ENCODE measurements at places on chromosomes 16 and 17.

DNA sequence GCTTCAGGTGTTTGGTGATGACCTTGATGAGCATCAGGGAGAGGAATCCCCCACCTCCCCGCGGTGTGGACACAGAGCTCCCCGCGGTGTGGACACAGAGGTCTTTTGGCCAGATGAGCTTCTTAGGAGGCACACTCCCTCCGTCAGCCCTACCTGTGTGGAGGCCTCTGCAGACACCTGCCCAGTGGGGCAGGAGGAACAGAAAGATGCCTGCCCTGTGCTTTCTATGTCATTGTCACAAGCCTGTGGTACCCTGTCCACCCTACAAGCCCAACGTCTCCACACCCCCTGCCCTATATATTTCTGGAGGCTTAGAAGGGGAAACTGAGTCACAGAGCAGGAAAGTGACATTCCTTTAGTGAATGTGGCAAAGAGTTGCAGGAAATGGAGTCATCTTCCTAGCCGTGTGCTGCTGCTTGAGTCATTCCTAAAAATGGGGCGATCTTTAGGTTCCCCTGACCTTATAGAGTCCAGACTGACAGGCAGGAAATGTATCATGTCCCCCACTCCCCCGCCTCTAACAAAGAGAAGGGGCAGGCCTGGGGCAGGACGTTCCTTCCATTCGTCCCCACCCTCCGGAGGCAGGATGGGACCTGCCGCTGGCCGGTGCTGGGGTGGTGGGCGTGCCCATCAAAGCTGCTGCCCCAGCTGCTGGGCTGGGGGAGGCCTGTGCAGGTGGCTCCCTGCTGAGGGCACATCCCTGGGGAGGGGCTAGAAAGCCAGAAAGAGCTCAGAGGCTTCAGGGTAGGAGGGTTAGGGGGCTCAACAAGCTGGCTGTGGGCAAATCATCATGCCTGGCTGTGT is 1.0 kb upstream of the C16orf74 start:
- DNase-seq: no peak

GRCh38 chr16:84220851-84221250 is 19.0 kb downstream of the KCNG4 start:
- no peak for DNase-seq

- no peak for DNase-seq
Observed at GRCh38 chr17:40431231-40431602, 12.0 kb upstream of the IGFBP4 start.

- DNase-seq: no peak
Observed at GRCh38 chr17:40290629-40291280, 3.1 kb downstream of the CDC6 start.

GRCh38 chr17:47200325-47200664 is 8.9 kb upstream of the MYL4 start:
- no peak for DNase-seq

DNA sequence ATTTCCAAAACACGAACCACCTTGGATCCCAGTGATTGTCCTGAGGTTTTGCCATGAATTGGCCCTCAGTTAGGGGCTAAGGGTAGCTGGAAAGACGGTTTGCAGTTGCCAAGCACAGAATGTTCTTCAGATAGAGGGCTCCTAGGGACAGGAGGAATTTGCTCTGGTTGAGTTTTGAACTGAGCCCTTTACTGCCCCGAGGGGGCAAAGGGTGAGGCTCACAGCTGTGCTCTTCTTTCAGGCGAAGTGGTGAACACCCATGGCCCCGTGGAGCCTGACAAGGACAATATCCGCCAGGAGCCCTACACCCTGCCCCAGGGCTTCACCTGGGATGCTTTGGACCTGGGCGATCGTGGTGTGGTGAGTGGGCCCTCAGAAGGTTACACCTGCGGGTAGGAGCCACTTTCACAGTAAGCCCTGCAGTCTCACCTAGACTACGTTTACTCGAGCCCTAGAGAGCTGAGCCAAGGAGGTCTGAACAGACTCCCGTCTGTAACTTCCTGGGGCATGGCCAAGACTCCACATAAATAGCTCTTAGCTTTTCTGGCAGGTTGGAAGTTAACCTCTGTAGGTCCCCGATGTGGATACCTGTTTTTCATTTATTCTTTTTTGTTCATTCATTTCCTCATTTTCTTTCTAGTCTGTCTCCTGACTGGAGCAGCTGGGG is 32.5 kb downstream of the NMT1 start:
- no peak for DNase-seq

- no peak for DNase-seq
Observed at GRCh38 chr17:77479372-77480198, 338.8 kb downstream of the SEC14L1 start.

DNA sequence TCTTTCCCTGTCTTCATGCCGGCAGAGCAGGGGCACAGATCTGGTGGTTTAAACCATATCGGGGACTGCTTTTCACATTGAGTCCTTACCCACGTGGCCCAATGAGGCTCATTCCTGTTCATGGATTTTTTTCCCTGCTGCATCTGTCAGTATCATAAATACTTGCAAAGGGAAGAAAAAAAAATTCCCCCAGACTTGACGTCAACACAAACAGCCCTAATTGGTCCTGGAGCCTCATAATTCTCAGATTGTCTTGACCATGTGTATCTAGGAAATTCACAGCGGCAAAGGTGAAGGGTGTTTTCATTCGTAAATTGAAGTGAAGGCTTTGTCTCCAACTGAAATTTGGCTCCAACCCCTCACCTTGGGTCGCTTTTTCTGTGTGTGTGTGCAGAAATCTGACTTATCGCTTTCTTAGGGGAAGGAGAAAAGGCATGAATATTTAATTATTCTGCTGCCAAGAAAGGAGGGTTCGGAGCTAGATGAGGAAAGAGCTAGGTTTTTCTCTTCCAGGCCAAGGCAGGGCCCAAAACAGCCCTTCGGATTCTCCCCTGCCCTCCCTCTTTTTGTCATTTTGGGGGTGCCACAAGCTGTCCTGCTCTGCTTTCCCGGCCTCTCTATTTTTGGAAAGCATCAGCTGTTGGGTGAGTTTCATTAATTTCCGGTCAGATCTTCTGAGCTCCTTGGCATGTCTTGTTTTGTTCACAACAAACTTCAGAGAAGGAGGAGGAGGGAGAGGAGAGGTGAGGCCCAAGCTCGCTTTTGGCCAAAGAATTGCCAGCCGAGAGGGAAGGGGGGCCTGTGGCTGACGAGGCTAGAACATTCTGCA is 17.8 kb upstream of the CIBAR2 start:
- no peak for DNase-seq

GRCh38 chr17:19372439-19372838 is 5.9 kb upstream of the MAPK7 start:
- DNase-seq: no peak

DNA sequence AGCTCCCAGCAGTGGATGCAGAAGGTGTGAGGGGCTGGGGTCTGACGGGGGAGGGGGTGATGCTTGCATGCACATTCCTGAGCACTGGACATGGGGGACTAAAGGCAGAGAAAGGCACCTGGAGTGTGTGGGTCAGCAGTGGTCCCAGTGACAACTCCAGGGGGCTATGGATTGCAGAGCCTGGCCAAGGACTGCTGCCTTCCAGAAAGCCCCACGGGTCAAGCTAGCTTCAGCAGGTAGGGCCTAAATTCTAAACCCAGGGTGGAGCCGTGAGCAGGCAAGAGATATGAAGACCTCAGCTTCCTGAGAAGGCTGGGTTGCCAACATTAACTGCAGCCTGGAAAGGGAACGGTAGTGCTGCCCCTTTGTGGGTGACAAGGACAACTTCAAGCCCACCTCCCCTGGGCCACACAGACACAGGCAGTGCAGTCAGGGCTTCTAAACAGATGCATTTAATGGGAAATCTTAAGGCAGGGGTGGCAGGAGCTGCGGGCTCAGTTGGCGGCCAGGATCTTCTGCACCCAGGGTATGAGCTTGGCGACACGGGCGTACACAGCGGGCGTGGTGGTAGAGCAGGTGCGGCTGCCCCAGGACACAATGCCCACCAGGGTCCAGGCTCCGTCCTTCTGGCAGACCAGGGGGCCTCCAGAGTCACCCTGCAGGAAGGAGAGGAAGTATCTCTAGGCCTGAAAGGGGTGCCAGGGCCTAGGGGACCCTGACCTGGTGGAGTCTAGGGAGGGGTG is 3.1 kb downstream of the CTRB2 start:
- DNase-seq: no peak

DNA sequence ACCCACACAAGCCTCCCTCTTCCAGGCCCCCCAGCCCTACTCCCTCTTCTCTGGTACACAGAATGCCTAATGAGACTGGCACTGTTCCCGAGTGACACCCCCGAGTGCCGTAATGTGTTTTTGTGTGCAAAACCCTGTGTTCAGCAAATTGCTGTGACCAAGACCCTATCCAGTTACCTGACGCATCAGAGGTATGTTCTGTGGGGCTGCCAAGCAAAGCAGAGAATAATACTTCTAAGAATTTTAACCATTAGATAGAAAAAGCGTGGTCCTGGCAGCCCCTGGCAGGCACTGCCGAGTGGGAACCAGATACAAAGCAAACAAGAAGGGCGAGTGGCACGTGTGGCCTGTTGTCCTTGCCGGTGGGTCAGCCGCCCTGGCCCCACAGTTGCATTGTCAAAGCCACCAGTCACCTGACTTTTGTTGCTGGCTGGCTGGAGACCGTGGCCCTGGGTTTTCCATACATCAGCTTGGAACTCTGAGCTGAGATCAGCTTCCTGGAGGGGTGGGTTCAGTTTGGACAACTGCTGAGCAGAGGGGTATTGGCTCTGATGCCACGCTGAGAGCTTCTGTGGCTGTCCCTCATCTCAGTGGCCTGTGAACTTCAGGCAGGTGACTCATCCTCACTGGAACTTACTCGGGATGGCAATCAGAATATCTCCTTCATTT is 69.1 kb upstream of the BRD7 start:
- DNase-seq: no peak

DNA sequence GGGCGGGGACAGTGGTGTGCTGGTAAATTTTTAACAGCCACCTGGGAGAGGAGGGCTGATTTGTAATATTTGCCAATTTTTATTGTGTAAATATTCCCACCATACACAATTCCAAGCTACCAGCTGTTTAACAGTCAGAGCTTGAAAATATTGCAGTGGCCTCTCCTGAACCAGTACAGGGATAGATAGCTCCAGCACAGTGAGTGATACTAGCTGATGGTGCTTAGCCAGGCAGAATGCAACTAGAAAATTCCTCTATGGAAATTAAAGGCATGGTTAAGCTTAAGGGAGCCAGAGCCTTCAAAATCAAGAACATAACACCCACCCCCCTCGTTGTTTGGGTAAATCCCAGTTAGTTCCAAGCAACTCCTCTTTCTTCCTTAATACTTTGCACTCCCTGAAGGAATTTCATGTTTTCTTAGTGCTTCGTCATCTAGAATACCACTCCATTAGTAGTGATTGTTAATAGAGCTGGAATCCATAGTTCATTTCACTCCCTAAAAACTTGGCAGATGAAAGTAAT is 96.6 kb downstream of the CYB561 start:
- DNase-seq: no peak

DNA sequence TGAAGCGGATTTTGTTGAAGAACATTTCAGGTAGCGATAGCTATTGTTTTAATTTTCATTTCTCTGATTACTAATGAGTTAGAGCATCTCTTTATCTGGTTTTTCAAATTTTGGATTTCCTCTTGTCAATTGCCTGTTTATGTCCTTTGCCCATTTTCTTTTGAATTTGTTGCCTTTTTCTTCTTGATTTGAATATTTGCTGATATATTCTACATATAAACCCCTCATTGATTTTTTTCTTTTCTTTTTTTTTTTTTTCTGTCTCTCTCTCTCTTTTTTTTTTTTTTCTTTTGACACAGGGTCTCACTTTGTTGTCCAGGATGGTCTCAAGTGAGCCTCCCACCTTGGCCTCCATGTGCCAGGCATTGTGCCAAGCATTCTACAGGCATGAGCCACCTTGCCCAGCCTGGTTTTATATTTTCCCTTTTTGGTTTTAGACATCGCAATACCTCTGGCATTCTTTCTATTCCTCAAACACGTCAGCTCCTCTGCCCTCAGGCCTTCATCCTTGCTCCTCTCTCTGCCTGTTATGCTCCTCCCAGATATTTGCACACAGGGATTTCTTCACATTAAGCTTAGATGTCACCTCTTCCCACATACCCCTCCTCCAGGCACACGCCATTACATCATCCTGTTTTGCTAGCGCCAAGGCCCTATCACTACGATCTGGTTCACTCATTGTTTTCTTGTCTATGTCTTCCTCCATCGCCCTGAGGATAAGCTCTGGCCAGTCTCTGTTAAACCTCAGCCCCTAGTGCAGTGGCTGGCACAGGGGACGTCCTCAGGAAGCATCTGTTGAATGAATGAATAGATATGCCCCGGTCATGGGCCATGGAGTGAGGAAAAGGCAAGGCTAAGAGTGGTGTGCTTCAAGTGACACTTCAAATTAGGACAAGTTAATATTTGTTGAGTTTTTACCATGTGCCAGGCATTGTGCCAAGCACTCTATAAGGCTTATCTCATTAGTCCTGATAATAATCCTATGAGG is 8.6 kb downstream of the SARM1 start:
- no peak for DNase-seq

GRCh38 chr17:73424571-73424970 is 112.8 kb upstream of the CDC42EP4 start:
- DNase-seq: no peak

GRCh38 chr17:74212209-74212912 is 1.0 kb upstream of the TTYH2 start:
- no peak for DNase-seq

DNA sequence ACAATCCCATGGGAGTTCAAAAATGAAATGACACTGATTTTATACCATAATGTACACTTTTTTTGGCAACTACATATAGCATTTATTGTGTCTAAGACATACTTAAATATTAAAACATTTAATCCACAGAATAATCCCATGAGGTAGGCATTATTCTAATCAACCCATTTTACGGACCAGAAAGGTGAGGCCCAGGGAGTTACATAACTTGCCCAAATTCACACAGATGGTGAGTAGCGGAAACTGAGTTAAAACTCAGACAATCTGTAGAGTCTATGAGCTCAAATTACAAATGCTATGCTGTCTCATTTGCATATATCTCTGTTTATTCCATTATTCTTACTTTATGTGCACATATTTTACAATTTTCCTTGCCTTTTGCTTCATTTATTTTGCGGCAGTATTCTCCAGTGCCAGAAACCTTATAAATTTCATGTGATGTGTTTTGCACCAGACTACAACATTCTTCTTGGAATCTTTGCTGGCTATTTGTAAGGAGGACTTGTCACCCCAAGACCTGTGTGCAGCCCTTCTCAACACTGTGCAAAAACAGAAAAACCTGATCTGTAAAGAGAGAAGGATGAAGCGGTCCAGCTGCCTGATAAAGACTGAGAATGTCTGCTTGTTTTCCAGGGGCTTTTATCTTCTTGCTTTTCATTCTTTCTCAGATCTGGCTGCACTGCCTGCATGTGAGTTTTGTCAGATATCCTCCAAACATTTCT is 2.3 kb upstream of the ABCA9 start:
- DNase-seq: no peak

DNA sequence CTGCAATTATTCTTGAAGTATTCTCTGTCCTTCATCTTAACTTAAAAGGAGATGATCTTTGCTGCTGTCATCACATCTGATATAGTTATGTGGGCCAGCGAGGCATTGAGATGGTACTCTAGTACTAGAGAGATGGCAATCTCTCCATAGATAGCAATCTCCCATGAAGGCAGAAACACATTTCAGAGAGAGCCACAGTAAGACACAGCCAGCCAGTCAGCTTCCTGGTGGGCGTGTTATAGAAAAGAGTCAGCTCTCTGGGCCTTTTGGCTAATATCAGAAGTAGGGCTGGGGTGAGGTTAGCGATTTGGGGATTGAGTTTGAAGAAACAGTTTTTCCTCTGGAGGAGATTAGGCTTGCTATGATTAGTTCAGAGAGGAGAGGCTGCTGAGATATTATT is 22.6 kb upstream of the EFCAB13 start:
- no peak for DNase-seq

GRCh38 chr16:55462241-55462640 is 16.8 kb upstream of the MMP2 start:
- no peak for DNase-seq

- no peak for DNase-seq
Observed at GRCh38 chr16:22353191-22353919, 21.1 kb downstream of the CDR2 start.

- DNase-seq: no peak
Observed at GRCh38 chr16:13997526-13997925, 73.6 kb upstream of the MRTFB start.
